ENCODE measurements at places on chromosomes 16 and 17.

DNA sequence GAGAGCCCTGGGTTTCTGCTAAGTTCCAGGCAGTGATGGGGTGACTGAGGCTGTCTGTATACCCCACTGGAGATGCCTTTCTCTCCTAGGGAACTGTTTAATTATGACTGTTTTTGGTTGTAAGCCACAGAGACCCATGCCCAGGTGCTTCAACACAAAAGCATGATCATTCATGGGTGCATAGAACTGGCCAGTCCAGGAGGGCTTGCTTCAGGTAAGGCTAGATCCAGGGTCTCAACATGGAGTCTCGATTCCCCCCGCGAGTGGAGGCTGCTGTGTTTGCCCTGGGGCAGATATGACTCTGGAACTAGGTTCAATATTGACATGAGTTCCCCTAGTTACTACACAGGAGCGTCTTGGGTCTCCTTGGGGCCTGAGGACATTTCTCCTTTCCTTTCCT is 17.8 kb downstream of the NAGPA start:
- no peak for DNase-seq

- no peak for DNase-seq
These were observed 9.7 kb upstream of the ZC3H7A start for GRCh38 chr16:11806721-11807120.

DNA sequence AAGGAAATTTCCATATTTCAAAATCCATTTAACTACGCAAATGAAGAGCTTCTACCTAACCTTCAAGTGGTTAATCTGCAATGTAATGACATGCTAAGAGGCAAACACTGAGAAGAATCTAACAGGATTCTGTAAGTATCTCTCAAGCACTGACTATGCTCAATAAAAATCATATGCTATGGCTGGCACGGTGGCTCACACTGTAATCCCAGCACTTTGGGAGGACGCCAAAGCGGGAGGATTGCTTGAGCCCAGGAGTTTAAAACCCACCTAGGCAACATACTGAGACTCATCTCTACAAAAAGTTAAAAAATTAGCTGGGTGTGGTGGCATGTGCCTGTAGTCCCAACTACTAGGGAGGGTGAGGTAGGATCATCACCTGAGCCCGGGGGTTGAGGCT is 32.7 kb downstream of the GNA13 start:
- no peak for DNase-seq

DNA sequence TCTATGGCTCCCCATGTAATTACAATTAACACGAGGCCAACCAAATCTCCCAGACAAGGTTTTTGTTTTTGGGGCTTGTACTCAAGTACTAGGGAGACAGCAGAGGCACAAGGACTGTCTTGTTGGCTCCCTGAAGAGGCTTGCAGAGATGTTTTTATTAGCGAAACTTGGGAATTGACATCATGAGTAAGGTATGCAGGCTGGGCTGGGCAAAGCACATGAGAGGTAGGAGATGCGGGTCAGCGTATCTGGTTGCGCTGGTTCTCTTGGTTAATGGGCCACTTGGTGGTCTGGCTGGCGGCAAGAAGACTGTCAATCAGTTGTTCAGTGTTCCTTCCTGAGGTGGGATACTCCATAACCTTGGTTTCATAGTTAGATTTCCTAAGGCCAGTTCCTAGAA is 28.9 kb downstream of the LCMT1 start:
- no peak for DNase-seq

DNA sequence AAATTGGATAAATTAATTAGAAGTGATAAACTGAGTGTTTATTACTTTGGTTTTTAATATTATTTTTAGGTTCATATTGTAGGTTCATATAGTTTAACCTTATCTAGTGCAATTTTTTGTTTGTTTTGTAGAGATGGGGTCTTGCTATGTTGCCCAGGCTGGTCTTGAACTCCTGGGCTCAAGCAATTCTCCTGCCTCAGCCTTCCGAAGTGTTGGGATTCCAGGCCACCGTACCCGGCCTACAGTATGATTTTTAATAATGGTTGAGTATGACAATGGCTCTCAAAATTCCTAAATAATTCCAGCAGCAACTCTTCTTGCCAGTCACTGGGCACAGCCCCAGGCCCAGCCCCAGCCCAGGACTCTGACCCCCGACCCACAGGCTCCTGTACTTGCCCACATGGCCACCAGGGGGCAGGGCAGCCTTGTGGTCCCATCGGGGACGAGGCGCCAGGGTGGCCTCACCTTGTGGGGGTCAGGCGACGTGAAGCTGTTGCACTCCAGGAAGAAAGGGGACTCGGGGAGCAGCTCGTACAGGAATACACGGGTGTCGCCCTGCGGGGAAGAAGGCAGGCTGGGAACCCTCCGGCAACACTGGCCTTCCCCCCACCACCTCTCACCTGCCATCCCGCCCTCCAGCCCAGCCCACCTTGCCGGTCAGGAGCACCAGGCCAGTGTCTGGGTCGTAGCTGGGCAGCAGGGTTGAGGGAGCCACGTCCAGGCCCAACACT is 7.9 kb upstream of the PAM16 start:
- peak; percentile 63 for DNase-seq

- DNase-seq = no peak
These were observed 10.7 kb downstream of the HIRIP3 start for GRCh38 chr16:29984764-29985147.

- no peak for DNase-seq
These were observed 247.3 kb downstream of the CA10 start for GRCh38 chr17:51911237-51911636.

DNA sequence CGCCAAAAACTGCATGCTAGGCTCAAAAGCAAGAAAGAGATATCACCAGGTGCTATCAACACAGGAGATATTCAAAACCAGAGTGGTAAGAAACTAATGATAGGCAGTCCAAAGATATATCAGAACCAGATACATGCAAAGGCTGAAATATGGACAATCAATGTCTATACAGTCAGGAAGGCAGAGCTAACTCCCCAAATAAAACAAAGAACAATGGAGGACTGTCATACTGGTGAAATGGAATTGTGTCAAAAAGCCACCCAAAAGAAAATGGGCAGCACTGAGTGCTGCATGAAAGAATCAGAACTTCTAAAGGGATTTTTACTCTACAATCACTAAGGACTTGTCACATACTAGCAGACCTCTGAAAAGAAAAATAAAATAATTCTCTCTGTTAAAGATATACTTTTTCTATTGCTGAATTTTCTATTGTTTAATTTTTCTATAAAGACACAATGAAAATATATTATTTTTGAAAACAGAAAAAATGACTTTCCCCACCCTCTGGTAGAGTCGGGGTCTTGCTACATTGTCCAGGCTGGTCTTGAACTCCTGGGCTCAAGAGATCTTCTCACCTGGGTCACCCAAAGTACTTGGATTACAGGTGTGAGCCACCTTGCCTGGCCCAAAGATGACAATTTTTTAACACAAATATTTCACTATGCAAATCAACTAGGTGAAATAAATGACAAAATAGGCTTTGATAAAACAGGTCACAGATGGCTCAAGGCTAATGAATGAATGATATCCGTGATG is 98.2 kb downstream of the USP32 start:
- no peak for DNase-seq

DNA sequence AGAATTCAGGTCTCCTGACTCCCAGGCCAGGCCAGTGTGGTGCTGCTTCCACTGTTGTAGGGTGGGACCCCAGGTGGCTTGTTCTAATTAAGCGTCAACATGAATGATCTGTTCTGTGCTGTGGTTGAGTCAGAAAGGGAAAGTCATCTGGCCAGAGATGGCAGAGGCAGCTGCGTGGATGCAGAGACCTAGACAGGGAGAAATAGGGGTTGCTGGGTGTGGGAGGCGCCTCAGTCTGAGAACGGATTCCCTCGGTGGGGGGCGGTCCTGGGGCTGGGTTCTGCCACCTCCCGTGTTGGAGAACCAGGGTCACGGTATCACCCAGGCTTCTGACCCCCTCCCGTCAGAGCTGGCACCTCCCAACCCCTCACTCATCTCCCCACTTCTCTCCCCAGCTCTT is 5.6 kb downstream of the FBRS start:
- DNase-seq = no peak

DNA sequence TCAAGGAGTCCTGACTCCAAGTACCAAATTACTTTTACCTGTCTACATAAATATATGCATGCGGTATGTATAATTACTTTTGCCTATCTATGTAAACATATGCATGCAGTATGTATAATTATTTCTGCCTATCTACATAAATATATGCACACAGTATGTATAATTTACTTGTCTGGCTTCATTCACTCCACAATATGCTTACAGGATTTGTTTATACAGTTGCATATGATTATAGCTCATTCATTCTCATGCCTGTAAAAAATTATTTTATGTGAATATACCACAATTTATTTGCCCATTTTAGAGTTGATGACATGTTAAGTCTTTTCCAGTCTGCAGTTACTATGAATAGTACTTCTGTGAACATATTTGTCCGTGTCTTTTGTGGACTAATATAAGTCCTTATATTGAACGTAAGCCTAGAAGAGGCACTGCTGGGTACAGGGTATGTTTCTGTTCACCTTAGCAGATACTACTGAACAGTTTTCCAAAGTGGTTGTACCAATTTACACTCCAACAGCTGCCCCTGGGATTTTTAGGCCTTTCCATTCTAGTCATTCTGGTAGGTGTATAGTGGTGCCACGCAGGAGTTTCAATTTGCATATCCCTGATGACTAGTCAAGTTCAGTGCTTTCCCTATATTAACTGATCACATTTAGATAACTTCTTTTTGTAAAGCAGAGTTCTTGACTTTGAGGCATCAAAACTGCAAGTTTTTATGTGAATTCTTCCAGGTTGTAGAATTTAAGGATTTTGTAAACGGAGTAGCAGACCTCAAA is 47.0 kb downstream of the MARVELD3 start:
- no peak for DNase-seq

- DNase-seq = peak; percentile 22
These were observed 1.1 kb downstream of the CCP110 start for GRCh38 chr16:19524616-19525384.

GRCh38 chr17:19286751-19287341 is 49.7 kb downstream of the EPN2 start:
- DNase-seq = no peak

DNA sequence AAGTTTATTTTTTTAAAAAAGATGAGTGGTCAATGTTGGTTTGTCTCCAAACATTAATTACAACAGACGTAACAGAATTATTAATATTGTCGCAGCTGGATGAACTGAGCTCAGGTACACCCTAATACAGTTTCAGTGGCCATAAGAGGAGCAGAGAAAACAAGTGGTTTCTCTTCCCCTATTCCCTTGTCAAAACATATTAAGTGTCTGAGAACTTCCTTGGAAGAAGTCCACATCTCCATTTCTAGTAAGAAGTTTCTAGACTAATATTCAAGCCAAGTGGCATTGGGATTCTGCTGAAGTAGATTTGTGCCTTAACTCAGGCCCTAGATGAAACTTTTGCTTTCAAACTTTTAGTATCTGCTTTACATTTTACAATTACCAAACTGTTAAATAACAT is 47.7 kb downstream of the GNA13 start:
- DNase-seq = no peak

DNA sequence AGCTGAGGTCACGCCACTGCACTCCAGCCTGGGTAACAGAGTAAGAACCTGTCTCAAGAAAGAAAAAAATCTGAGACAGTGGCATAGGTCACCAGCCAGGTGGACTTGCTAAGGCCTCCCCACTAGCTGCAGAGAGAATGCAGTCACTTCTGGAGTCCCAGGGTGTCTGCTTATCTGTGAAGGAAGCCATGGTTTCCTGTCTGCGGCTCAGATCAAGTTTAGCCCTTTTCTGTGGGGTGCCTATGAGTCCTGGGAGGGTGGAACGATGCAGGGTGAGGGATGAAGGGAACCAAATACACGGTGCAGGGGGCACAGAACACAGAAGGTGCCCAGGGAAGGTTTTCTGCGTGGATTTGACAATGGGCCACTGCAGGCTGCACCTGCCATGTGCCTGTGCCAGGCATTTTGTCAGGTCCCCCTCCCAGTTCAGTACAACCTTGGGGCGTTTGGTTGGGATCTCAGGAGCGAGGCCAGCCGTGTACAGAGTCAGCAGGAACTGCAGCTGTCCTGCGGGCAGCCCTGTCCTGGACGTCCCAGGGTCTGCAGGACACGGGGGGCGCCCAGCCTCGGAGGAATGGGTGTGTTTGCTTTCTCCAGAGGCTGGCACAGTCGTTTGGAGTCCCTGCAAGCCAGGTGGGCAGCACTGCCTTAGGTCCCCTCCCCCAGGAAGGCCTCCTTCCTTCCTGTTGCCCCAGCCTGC is 41.8 kb downstream of the RAB11FIP4 start:
- DNase-seq = no peak

DNA sequence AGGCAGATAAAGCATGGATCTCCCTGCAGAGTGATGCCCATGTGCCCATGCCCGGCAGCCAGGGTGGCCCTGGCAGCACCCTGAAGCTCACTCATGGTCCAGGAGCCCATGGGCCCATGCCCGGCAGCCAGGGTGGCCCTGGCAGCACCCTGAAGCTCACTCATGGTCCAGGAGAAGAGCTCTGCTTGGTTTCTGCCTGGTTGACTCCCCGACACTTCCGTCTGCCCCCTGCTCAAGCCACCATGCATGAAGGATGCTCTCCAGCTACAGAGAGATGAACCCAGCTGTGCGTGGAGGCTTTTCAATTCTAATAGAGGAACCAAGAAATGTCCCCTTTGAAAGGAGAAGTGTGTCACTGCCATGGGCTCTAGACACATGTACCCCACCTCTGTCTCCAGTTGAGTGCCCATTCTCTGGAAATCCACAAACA is 8.7 kb downstream of the CCL17 start:
- no peak for DNase-seq

DNA sequence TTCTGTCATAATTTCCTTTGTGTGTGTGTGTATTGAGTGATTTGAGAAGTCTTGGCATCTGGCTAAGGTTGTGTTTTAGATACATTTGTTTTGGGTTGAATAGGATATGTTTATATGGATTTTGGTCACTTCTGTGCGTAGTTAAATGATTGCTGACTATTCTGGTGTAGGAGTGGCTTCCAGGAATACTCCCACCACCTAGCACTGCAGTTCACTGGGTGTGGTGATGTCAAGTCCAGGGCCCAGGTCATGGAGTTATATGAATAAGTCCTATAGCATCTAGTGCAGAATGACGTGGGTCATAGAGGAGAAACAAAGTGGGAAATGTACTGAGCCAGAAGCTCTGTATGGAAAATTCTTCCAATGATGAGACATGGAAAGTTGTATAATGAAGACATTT is 465.4 kb upstream of the CCL2 start:
- DNase-seq = no peak
